Stimulated activated CD4-positive, alpha-beta T cell treated with anti-CD3 and anti-CD28 coated beads, TNF-alpha, amount 100 ng/mL, for 1 hour (primary cell): ENCODE measurements at places on chromosomes 2 and 18.

DNA sequence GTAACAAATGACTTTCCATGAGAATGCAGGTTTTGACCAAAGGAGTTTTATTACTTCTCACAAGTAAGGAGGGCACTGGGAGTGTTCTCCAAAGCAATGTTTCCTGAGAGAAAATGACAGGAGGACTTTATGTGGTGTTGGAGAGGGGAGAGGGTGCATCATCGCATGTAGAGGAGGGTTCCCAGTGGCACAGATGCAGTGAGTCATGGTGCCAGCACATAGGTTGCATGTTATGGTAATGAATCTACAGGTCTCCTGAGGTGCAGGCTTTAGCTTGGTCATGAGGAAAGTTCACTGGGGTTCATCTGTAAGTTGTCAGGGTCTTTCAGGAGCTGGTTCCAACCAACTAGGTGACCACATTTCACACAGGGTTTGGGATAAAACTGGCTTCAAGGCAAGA, 30.4 kb downstream of the NAT8 start:
- no peak for DNase-seq

GRCh38 chr2:13114391-13114790, 397.7 kb downstream of the TRIB2 start:
- no peak for DNase-seq

GRCh38 chr2:164023896-164024295, 288.1 kb upstream of the FIGN start:
- no peak for DNase-seq

DNA sequence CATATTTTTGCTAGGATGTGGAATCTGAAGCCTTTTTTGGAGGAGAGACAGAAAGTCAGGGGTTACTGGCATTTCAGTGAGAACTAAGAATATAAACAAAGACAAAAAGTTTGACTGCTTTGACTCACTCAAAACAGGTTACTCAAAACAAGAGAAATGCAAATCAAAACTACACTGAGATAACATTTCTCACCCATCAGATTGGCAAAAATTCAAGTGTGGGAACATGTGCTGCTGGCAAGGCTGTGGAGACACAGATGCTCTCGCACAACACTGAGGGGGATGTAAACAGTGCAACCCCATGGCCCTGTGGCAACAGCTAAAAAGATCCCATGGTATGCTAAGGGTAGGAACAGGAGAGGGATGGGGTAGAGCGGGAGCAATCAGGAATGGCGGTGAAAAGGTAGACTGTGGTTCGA, 86.6 kb downstream of the DTNB start:
- DNase-seq, result no peak

DNA sequence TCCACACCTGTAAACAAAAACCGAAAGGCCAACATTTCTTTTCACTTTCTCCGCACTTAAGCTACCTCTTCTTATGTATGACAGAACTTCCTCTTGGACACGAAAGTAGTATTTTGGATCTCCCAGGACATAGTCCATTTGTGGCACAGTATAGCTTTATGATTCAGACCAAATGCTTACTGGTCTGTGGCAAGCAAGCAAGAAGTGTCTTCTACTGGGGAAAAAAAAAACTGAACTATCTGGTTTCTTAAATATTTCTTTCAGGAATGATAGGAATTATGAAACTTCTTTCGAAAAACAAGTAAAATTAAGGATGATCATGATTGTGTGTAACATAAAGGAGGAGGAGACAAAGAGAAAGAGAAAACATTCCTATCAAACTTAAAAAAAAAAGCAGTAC, 33.6 kb downstream of the SRBD1 start:
- no peak for DNase-seq

DNA sequence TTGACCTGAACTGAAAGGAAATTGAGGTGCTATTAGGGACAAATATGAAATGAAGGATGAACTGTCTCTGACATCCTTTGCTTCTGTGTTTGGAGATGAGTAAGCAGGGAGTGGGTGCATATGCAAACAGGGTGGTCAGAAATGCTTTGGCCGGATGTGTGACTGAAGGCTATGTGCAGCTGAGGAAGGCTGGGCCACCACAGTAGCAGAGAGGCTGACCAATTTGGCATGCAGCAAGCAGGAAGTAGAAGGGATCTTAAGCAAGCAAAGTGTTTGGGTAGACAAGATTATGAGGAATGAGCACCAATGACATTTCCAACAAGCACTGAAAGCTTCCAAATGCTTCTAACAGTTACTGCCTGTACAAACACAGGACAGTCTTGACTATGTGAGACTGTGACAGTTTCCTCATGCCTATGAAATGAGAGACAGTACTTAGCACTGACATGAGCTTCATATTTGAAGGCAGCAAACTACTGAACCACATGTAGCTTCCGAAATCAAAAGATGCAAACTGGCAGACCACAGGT, 3.3 kb upstream of the ACTR3 start:
- DNase-seq, result no peak

GRCh38 chr2:149002891-149003740, 35.4 kb upstream of the LYPD6B start:
- DNase-seq, result no peak

DNA sequence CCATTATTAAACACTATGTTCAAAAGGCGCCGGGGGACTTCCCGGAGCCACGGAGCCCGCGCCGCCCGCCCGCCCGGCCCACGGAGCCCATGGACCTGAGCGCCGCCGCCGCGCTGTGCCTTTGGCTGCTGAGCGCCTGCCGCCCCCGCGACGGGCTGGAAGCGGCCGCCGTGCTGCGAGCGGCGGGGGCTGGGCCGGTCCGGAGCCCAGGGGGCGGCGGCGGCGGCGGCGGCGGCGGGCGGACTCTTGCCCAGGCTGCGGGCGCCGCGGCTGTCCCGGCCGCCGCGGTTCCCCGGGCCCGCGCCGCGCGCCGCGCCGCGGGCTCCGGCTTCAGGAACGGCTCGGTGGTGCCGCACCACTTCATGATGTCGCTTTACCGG, 197 bp downstream of the GDF7 start:
- DNase-seq, result no peak

DNA sequence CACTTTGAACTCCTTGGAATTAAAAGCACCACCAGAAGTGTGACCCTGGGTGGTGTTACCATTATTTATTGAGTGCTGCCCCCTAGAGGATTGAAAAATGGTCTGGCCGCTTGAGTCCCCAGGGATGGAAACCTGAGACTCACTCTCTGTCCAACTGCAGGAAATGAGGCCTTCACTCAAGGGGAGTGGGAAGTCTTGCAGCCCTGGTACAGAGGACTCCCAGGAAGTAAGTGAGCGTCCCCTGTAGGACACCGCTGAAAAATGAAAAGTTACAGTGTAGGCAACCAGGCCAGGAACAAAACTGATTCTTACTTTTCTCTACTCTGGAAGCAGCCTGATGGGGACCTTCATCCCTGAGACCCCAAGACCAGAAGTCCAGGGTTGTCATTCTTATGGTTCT, 2.2 kb upstream of the NRP2 start:
- no peak for DNase-seq

DNA sequence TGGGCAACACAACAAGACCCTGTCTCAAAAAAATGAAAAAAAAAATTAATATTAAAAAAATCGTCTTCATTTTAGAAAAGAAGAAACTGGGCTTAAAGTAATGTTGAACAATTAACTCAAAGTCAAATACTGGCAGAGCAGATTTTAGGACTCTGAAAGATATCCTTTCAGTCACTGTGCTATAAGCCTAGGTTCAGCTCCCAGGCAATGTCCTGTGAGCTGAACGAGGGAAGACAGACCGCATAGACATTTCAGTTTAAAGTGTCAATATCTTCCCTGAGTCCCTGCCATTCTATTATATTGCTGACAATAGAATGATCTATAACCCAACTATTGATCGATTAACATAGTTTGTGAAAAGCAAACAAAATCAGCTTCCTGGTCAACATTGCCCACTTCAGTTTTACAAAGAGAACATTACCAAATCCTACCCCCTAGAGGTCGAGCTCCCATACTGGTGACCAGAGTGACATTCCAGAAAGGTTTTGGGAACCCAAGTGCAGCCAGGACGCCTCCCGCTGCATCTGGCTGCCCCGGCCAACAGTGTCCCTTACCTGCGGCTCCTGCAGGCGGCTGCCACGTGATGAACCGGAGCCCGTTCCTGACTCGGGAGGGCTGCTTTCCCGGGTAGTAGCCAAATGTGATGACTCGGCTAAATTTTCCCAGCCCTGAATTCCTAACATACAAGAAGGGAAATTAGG, 639 bp downstream of the MRO start:
- DNase-seq, result no peak

DNA sequence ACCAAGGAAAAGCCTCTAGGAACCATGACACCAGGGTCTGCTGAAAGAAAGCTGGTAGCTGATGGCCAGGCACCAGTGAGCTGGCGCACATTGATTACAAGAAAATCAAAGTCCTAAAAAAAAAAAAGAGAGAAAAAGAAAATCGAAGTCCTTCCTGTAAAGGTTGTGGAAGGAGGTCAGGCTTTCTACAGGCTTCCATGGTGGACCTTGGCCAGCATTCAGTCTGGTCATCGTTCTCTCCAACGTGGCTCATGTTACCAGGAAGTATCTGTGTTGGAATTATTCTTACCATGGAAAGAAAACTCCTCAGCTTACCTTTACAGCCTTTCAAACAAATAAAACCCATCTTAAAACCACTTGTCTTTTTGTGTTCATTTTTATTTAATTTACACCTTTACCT, 65.6 kb downstream of the CYB5A start:
- DNase-seq, result no peak

DNA sequence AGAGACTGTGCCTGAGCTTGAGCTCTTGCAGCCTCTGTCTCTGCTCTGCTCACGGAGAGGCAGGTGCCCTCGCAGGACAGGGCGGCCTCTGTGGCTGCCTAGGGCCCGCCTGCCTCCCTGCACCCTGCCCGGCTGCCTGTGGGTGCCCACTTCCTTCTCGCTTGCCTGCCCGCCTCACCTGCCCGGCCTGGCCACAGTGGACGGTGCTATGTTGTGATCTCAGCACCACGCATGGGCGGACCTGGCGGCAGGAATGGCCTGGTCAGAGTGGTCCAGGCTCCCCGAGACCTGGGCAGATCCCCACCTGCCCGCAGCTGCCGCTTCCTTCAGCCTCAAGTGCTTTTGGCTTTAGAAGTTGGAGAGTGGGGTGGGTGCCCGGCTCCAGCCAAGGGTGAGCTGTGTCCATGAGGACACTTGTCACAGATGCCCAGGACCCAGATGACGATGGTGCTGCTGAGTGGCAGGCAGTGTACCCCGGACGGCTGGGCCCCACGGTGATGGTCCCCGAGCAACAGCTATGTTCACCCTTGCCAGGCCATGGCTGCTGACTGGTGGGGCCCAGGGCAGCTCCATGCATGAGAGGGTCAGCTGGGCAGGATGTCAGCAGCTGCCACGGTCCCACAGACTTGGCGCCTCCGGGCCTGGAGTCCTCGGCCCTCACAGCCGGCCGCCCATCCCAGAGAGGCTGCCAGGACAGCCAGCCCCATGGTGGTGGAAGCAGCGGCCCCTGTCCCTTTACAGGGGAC, 25.3 kb downstream of the RTP5 start:
- no peak for DNase-seq

GRCh38 chr18:24055009-24055804, 40.7 kb downstream of the TTC39C start:
- no peak for DNase-seq

DNA sequence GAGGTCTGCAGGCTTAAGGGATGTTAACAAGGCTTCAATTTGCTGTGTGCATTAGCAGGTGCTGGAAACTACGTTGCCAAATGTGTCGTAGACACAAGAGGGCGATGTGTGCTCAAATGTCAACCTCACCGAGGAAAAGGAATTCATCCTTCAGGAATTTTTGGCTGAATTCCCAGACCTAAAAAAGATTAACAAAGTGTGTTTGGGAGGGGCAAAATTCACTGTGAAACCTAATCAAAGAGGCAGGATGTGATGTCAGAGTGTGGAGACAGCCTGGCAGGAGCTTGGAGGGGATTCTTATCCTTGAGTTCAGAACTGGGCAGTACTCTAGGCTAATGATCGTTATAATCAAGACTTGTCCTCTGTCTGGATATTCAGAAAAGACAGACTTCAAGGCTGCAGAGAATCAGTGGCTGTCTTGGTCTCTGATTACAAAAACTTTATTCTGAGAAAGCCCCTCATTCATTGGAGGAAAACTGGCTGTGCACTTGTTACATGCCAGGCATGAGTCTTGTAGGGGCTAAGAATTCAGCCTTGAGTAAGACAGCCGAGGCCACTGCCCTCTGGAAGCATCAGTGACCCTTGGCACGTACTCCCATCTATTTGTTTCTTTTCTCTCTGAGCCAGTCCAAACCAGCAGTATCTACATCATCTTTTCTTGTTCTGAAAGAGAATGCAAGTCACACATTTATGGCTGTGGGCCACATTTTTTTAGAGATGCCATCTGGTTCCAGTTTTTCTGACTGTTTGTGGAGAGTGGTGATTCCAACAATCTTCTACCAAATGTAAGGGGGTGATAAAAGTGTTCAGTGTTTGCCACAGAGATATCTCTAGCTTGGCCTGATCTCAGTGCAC, 18.7 kb upstream of the SCYGR1 start:
- DNase-seq, result no peak

GRCh38 chr18:48825101-48825745, 125.5 kb downstream of the SMAD7 start:
- DNase-seq, result no peak

GRCh38 chr18:78580835-78581339, 398.7 kb upstream of the SALL3 start:
- DNase-seq, result no peak

- no peak for DNase-seq
Observed at GRCh38 chr2:176138526-176138922, 9.0 kb downstream of the HOXD8 start.

DNA sequence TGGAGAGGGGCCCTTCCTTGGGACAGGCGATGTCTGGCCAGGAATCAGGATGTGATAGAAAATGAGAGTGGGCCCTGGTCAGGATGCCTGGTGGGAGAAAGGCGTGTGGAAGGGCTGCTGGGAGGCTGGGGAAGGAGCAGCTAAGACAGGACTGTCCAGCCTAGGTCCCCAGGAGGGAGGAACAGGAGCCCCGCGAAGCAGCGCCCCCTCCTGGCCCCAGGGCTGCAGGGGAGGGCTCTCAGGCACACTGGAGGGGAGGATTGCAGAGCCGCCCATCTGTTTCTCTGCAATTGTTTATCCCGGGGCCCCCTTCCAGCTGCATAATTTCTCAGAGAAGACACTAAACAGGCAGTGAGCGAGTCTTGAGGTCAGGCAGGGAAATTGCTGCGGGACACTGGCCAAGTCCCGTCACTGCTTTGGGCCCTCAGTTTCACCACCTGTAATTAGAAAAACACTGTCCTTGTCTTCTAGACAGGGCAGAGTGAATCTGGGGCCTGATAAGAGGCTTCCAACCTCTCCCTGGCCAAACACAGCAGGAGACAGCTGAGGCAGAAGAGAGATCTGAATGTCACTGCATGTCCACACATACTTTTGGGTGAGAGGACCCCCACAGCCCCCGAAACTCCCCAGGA, 3.9 kb upstream of the NPPC start:
- no peak for DNase-seq

- no peak for DNase-seq
Observed at GRCh38 chr2:104033399-104033798, 820.5 kb upstream of the POU3F3 start.

- no peak for DNase-seq
Observed at GRCh38 chr2:27025281-27025800, 7.4 kb upstream of the TMEM214 start.

- no peak for DNase-seq
Observed at GRCh38 chr2:10405448-10405847, 42.7 kb downstream of the ODC1 start.
